ENCODE measurements at places on chromosomes 12 and 14.

- DNase-seq: no peak
These were observed 516 bp downstream of the PCBP2 start for GRCh38 chr12:53452159-53453077.

- no peak for DNase-seq
These were observed 111.5 kb upstream of the TMPO start for GRCh38 chr12:98403936-98404335.

DNA sequence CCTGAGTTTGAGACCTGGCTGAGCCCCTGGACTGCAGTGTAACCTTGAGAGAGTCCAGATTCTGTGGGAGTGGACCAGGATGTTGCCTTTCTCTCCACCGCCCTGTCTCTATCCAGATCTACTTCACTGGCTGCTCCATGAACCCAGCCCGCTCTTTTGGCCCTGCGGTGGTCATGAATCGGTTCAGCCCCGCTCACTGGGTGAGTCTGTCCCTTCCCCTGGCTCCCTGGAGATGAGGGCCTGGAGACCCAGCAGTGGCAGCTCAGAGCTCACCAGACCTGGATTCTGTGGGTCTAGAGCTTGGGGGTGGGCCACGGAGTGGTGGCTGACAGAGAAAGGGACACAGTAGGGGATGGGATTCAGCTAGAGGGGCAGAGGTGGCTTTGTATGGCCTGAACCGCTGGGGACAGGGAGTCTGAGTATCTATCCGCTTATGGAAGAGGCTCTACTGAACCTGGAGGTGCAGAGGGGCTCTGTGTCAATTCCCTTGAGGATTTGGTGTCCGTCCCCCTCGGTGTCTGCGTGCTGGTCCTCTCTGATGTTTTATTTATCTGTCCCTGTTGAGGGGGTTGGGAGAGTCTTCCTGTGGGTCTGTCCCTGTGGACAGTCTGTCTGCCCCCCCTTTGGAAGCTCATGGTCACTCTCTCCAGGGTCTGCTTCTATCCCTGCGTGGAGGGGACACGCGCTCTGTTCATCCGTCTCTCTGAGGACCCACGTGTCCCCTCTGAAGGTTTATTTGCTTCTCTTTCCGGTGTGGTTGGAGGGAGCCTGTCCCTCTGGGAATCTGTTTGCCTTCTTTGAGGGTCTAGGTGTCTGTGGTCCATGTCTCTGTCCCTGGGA, 2.5 kb downstream of the AQP5 start:
- DNase-seq: no peak

DNA sequence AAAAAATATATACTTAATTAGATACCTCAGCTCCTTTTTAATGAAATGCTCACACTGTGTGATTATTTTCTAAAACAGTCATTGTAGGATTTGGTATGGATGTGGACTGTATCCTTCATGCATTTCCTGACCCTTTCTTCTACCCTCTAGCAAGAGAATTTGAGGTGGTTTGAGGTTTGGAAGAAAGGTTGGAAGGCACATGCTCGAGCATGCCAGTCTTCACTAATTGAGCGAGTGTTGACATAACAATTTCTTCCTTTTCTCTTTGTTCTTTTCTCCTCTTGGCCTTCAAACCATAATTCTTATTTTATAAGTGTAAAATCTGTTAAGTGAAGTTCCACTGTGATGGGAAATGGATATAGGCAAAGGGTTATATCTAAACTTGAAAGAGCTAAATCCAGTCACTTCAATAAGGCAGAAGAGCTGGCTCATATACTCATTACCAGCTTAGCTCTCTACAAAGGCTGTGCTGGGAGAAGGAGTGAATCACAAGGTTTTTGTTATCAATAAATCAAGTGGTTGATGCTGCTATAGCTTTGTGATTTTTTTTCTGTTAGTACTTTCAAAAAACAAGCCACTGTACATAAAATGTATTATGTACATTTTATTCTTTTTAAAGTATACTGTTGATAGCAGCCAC, 16.2 kb upstream of the PTHLH start:
- DNase-seq: no peak

DNA sequence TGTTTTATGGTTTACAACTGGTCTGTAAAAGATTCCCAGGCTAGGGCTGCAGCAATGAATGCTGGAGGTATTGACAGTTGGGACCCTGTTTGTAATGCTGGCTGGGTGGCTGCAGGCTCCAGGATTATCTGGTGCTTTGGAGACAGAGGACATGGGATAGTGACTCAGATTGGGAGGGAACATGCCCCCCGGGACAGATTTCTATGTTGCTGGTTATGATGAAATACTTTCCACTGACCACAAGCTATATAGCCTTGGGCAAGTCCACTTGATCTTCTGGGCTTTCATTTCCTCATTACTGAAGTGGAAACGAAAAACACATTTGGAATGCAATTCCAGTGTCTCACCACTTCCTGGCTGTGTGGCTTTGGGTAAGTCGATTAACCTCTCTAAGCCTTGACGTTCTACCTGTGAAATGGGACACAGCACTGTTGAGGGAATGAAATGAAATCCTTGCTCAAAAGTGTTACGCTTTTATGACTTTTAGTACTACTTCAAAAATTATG, 6.3 kb upstream of the TPCN1 start:
- DNase-seq: no peak

DNA sequence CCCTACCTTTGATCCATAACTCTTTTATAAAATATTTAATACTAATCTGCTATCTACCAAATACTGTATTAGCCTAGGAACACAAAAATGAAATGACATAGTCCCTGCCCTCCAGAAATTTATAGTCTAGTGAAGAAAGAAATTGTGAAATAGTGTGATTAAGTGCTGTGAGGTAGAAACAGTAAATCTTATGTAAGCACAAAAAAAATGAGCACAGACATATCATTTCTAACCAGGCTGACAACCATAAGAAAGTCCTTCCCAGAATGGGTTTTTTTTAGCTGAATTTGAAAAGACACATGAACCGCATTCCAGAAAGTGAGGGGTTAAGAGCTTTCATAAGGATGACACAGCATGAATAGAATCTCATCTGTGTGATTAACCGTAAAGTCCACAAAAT, 145.9 kb downstream of the SOX5 start:
- no peak for DNase-seq

DNA sequence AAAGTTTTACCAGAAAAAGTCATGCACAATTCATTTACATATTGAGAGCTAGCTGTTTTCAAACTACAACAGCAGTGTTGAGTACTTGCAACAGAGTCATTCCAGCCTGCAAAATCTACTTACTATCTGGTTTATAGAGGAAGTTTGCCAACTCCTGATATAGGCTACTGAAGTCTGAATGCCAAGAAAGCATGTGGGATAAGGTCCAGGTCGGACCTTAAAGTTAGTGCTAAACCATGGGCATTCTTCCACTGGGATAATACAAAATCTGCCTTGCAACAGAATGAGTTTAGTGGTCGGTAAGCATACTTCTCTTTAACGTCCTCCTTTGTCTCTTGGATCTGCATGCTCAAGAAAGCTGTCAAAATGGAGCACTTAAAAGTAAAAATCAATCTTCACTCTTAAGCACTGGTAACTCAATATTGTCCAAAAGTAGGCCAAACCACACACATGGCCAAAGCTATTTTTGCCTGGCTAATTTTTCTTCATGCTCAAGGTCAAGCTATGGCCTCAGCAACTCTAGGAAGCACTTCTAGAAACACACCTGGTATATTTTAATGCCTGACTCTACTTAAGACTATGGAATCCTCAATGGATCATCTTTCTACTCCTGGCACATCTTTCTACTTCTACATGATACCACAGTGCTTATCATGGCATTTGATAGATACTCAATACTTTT, 364.9 kb upstream of the KITLG start:
- DNase-seq: no peak

DNA sequence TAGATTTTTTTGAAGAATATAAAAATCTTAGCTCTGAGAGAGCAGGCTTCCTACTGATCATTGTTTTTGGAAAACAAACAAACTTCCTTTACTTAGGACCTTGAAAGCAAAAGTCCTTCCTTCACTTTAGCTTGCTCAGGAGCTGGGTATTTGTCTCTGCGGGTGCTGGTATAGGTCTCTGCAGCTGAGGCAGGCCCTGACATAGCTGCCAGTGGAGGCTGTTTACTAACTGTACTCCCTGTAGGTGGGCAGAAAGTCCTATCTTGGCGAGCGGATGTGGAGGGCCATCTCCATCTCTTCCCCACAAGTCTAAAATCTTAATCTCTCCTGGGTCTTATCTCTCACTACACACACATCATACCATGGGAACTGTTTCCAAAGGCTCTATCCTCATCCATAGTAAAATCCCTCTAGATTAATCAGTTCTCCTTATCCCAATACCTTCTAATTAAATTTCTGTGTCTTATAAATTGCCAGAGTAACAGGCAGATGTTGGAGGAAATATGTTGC, 4.1 kb upstream of the MIA2 start:
- no peak for DNase-seq

DNA sequence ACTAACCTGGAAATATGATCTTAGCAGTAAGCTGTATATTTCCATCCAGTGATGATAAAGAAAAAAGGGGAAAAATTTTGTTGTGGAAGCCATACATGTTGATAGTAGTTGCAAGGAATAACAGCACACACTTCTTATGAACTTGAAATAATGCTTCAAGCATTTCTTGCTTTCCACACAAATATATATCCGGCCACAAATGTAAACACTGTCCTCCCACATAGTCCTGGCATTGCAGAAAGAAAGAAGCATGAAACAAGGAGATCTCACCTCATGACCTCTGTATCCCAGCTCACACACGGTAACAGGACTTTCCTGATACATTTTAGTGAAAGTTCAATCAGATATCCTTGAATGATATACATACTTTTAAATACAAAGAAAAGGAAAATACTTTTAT, 56.0 kb downstream of the LLPH start:
- DNase-seq: no peak

GRCh38 chr12:94621662-94622359, 28.5 kb downstream of the TMCC3 start:
- no peak for DNase-seq

DNA sequence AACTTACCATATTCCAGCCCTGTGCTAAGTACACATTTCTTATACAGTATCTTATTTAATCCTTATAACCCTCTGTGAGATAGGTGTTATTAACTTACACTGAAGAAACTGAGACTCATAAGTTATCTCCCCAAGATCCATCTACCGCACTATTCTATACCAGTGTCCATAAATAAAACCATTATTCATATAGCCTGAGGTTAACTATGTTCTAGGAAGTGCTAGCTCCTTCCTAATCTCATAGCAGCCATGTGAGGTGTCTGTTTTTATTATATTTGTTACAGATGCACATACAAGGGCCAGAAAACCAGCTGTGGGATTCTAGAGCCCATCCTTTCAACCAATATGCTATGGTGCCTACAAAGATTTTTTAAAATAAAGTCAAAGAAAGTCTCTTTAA, 100.3 kb upstream of the RAP1B start:
- no peak for DNase-seq

DNA sequence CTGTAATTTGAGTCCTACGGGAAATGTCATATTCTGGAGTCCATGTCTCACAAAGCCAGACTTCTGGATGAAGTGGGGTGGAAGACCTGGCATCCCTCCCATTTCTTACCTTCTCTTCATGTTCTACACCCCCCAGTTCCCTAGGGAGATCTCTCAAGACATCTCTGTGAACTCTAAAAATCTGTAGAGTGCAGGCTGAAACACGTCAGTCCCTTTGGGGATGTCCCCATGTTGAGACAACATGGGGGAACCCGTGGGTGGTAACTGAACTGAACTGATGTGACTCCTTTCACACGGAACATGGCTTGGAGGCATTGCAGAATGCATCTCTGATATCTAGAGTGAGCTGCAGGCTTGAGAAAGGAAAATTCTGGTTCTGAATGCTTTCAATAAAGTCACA, 15.2 kb downstream of the SERPINA12 start:
- no peak for DNase-seq

DNA sequence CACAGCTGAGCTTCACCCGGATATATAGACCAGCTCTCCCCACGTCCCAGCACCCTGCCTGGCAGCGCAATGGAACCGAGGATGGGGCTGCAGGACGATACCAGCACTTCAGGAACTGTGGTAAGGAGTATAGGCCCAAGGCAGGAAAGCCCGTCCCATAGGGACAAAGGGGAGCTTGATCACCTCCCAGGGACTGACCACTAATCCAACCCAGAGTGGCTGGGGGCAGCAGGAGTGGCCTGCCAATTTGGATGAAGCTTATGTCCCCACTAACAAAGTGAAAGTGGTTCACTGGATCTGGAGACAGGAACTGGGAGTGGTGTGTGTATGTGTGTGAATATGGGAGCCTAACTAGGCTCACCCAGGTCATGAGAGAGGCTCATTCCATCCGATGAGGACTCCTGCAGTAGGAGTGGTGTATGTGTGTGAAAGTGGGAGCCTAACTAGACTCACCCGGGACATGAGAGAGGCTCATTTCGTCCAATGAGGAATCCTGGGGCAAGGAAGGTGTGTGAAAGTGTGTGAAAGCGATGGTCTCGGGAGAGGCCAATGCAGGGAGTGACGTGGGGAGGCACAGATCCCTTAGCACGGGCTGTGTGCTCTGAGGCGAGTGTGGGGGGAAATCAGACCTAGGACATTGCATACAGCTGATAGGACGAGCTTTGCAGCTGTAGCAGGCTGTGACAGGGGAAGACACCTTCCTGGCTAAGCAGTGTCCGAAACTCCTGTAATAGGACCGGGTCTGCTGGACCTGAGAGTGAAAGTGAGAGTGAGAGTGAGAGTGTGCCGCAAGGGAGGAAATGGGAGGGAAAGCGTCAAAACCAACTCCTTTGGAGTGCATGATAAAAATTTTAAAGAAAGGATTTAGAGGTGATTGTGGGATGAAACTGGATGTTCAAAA, 25.7 kb downstream of the KLRK1 start:
- DNase-seq: peak; percentile 48

DNA sequence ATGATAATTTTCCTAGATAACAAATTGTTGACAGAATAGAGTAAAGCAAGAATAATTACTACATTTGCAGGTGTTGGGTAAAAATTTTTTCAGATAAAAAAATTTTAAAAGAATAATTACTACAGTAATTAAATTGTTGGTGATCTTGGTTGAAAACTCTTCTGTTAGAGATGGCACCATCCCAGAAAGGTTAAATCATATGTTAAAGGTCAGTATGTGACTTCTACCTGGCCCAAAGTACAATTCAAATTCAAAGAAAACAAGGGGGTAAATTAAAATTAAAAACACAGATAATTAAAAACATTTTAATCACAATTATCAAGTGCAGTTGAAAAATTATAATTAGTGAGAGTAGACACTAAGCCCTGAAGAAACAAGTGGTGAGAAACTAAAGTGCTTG, 18.1 kb upstream of the PIK3C2G start:
- DNase-seq: no peak

- DNase-seq: no peak
These were observed 61.6 kb downstream of the SH2B3 start for GRCh38 chr12:111467092-111467856.

DNA sequence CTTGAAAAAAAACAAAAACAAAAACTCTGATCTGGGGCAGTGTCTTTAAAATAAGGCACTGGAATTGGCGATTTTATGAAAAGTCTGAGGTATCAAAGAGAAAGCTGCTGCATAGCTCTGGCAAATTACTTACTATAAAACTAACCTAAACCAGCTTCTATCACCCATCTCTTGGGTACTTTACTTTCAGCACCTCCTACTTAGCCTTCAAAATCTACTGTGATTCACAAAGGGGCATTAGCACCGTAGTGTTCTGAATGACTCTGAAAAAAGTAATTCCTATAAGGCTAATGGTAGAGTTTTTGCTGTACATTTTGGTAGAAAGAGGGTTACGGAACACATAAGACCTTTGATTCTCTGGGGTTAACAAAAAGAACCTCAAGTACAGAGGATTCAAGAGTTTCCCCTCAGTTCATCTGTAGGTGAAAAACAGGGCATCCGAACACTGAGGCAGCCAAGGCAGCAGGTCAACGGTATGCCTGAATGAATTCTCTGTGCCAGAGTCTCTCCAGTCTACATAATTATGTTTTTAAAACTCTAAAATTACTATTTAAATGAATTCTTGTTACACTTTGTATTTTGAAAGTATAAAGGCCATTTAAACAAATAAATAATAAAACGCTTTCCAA, 101.5 kb downstream of the ELK3 start:
- no peak for DNase-seq

Data from SHP77 treated with DMSO at 0.1 percent for 48 hours (cell line).